ENCODE measurements at places on chromosomes 11 and 22. TPM values are rescaled to one million over a fixed set of nuclear protein-coding genes. Genes with fewer than 3 reads are reported as not detected.
A peak's percentile ranks its signal among the peaks of the same experiment; 100 is the strongest.

GRCh38 chr11:57904376-57904775 is 119.3 kb upstream of the OR9Q1 start:
- DNase-seq: no peak

DNA sequence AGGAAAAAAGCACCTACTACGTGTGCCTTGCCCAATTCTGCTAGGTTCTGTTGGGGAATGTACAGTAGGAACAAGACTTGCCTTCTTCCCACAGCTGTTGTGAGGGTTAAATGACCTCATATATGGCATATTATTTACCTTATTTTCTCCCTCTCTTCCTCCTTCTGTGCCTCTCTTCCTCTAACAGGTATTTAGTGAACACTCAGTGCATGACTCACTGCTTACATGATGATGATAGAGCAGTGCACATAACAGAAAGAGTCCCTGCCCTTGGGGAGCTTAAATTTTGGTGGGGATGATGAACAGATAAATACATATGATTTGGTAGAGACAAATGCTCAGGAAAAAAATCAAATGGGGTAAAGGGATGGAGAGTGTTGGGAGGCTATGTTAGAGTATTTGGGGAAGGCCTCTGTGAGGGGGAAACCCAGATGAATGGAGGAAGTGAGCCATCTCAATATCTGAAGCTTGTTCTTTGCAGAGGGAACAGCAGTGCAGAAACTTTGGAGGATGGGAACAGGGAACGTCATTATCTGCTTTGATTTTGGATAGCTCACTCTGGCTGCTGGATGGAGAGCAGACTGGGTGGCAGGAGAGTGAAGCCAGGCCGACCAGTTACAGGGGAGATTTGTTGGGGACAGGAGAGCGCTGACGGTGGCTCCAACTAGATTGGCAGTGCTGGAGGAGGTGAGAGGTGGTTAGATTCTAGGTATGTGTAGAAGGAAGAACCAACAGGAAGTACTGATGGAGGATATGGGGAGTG is 95.5 kb upstream of the TENM4 start:
- no peak for DNase-seq

DNA sequence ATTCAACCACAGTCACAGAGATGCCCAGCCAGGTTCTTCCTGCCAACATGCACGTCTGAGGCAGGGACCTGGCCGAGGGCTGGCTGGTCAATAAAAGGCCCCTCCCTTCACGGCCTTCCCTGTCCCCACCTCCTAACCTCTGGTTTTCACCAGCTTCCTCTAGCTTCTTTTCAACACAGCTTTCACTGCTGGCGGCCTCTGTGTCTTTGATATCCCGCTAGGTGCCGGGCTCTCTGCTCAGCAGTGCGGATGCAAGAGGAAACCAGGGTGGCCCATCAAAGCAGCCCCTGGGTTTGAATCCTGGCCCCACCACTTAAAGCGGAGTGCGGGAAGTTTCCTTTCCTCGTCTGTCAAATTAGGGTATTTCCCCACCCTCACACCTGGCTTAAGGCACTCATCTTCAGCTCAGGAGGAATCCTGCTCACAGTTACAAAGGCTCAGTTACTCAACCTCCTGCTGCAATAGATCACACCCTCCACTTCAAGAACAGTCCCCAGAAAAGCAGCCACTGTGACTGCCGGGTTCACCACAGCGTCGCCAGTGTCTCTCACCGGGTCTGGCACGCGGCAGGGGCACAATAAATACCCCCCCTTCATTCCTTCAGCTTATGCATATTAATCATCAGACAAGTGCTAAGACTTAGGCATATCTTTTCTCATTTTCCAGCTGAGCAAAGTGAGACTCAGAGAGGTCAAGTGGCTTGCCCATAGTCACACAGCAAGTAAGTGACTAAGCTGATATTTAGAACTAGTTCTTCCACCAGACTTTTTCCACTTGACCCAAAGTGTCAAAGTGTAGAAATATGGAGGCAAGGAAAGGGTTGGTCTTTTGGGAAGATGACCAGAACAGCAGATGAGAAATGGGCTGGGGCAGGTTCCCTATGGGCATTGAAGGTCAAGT is 45.7 kb downstream of the TXN2 start:
- peak; percentile 50 for DNase-seq

DNA sequence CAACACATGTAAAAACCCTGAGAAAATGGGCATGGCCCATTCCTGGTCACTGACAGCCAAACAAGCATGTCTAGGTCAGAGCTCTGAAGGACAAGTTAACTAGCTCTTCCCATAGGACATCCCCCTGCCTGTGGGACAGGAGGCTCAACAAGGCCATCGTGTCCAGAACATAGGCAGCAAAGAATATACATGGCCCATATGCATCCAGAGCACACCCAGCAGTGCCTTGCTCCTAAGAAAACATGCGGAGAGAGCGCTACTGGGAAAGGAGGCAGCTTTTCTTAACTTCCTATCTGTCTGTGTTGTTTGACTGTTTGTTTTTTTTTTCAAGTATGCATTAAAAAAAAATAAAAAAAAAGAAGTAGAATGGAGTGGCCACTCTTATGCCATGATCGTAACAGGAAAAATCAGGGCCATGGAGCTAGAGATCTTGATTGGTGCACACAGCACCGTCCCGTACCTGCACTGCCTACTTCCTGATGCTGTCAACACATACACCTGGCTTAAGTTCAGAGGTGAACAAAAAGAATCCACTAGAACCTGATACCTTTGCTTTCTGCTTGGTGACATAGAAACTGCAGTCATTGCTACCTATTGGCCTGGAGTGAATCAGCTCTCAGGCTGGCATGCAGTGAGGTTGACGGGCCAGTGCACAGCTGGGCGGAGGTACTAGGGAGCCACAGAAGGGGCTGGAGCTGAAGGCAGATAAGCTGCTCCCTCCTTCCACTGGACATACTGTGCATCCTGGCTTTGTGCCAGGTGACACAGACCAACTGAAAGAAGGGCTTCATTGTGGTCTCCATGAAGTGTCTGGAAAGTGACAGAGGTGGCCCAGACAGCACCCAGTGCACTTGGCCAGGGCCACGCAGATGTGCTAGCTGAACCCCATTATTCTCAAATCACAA is 11.9 kb downstream of the UFD1 start:
- no peak for DNase-seq

The THRSP gene
- not detected for total RNA-seq

DNA sequence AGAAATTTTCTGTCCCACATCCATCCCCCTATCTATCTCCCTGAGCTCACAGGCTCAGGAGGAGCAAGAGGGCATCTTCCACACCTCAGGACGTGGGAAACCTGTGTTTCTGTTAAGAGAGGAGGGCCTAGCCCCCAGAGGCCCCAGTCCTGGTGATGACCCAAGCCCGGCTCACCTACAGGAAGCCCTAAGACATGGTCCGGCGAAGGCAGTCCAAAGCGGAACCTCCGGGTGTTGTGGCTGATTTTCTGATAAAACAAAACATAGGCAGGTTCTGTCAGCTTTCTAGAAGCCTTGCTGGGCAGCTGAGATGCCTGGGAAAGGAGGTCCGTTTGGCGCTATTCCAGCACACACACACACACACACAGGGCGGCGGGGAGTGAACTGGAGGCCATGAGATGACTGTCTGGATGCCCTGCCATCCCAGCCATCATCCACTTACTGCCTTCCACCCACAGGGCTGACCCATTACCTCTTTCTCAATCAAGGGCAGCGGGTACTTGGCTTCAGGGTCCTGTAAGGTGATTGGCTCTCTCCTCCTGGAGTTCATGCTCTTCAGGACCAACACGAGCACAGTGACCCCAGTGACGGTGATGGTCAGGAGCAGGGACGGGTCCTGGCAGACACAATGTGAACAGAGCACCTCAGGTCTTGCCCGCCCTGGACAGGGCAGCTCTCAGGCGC is 882 bp downstream of the CYB5R2 start:
- DNase-seq: no peak

The C11orf97 gene
- not detected for total RNA-seq

The TMA7B gene
- 1.3 TPM for total RNA-seq

The TSKU gene
- 1.1 TPM for total RNA-seq

DNA sequence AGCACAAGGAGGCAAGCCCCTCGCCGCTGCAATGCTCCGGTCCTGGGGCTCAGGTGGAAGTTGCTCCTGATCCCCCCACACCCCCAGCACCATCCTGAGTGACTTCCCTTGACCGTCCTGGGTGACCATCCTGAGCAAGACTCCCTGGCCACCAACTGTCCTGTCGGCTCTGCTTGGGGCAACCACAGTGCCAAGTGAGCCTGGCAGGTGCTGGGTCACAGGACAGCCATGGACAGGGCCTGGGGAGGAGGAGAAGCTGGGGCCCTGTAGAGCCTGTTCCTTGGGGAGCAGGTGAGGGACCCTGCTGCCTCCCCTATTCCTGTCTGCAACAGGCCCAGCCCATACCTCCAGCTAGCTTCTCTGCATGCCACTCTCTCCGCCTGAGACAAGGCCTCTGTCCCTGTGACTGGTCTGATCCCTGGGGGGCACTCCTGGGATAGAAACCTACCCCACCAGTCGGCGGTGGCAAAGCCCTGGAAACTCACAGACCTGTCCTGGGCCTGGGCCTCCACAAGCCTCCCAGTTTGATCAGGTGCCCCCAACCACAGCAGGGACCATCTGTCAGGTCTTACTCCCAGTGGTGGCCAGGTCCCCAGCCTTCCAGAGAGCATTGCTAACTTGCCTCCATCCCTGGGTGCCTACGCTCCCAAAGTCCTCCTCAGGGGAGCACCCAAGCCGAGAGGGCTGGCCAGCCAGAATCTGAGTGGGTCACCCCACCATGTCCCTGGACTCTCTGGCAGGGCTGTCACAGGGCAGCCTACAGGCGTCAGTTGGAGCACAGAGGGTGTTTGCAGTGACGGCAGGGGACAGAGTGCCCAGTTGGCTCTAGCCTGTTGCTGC is 68.7 kb upstream of the WNT7B start:
- no peak for DNase-seq

GRCh38 chr11:107151158-107151557 is 132.9 kb upstream of the GUCY1A2 start:
- no peak for DNase-seq

DNA sequence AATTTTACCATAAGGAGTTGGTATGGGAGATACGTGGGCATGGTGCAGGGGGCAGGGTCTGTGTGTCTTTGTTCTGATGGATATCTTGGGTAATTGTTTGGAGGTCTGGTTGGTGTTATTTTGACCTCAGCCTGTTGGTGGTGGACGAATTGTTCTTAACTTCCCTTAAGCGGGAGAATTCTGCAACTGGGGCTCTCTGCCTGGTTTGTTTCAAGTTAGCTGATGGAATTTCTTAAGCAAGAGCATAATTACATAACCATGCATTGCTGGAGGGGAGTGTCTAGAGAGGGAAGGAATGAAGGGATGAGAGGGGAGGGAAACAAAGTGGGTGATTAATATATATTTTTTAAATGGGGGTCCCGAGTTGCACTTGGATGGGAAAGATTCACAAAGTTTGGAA is 908.5 kb upstream of the RAG2 start:
- DNase-seq: no peak

The TCN1 gene
- not detected for total RNA-seq

The CABP4 gene
- 0.96 TPM for total RNA-seq

- no peak for DNase-seq
Measured at GRCh38 chr11:75022296-75022695, 33.6 kb downstream of the NEU3 start.

The P4HA3 gene
- total RNA-seq: not detected

GRCh38 chr11:70872955-70873735 is 379.2 kb downstream of the SHANK2 start:
- no peak for DNase-seq

- DNase-seq: no peak
Measured at GRCh38 chr22:17946662-17947367, 77.5 kb downstream of the MICAL3 start.

DNA sequence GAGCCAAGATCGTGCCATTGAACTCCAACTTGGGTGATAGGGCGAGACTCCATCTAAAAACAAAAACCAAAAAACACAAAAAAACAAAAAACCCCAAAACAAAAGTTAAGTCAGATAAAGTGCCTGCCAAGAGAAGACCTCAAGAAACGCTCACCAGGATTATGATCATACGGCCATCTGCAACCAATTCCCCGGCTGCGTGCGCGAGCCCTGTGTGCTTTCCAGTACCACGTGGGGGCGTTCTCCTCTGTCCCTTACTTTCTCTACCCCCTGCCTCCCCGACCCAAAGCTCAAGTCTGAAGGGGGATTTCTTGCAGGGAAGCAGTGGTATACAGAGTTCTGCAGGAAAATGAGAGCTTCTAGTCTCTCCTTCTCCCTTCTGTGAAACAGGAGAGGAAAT is 10.5 kb upstream of the RPS19BP1 start:
- no peak for DNase-seq

DNA sequence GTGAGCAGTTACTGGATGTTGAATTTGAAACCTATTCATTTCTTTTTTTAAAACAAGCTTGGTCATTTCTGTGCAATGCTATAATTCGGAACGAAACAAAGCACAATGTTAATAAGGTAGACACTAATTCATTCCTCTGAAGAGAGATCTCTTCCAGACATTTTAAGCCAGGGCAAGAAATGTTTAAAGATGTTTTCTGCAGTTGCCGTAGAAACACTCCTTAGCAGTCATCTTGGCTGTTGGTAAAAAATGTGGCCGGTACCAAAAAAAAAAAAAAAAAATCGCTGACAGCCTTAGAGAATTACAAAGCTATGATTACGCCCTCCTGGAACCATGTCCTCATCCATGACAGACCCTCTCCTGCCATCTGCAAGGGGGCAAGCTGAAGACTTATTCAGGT is 66.4 kb upstream of the TTC12 start:
- DNase-seq: no peak

DNA sequence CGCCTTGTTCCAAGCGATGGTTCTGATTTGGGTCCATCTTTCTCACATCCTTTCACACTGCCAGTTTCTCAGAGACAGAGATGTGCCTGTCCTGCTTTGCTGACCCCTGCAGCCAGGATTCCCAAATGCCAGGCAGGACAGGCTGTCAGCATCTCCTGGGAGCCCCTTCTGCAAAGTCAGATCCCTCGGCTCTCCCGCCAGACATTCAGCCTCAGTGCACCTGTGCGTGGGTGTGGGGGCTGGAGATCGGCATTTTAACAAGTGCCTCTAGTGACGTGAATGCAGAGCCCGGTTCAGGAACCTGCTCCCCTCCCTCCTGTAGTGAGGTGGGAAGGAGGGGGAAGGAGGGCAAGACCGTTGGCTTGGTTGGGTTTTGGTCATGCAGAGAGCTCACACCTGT is 108.9 kb upstream of the FGF3 start:
- no peak for DNase-seq

DNA sequence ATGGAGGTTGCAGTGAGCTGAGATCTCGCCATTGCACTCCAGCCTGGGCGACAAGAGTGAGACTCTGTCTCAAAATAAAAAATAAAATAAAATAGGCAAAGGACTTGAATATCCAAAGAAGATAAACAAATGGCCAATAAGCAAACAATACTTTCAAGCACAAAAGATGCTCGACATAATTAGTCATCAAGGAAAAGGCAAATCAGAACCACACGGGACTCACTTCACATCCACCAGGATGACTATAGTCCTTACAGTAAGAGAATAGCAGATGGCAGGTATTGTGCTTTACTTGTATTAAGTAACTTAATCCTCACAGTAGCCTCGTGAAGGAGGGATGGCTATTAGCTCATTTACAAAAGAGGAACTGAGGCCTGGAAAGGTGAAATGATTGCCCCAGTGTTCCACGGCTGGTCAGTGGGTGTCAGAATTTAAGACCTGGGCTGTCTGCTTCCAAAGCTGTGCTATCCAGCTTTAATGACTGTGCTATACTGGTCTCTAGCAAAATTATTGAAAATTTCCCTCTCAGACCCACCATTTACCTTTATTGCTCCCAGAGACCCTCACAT is 40.2 kb upstream of the RBFOX2 start:
- no peak for DNase-seq
